HT-29 (cell line): ENCODE measurements at places on chromosomes 2 and 18. TPM values are rescaled to one million over a fixed set of nuclear protein-coding genes. Genes with fewer than 3 reads are reported as not detected.

- no peak for DNase-seq
These were observed 32.4 kb downstream of the WDR43 start for GRCh38 chr2:28926847-28927246.

DNA sequence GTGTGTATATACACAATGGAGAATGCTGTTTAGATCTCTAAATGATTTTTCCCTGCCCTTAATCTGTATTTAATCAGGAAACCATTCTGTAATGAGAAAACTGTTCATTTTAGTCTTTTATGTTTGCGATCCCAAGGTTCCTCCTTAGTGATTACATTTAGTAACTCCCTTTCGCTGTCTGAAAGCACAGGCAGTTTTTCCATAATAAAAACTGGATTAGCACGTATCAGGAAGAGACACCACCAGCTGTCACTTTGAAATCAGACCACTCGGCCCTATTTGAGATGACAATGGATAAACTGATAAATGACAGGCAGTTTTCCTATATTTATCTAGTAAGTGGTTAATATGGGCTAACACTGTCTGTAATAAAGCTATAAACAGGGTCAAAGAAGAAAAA lies 370.9 kb downstream of the NR4A2 start:
- no peak for DNase-seq

DNA sequence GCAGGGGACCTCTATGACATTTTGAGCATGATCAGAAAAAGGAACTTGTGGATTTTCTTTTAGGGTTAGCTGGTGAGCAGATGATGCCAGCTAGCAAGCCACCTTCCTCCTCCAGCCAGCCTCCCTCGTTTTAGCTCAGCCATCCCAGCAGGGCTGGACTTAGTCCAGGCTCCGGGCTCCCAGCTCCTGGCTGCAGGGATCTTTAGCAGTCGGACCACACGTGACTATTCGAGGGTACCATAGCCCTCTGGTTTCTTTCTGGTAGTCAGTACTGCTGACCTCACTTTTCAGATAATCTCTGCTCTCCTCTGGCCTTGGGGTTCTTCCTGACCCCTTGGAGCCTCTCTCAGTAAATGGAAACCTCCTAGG lies 31.8 kb downstream of the NCK2 start:
- DNase-seq = no peak

GRCh38 chr2:17239550-17239949 lies 278.7 kb downstream of the RAD51AP2 start:
- DNase-seq = no peak

GRCh38 chr2:37402636-37403035 lies 58.2 kb downstream of the QPCT start:
- no peak for DNase-seq

- DNase-seq = no peak
These were observed 134.8 kb downstream of the RTP5 start for GRCh38 chr2:242004223-242004901.

- no peak for DNase-seq
These were observed 24.3 kb upstream of the MOCOS start for GRCh38 chr18:36162981-36163380.

GRCh38 chr18:79575891-79576685 lies 103.5 kb upstream of the CTDP1 start:
- no peak for DNase-seq

Gene HOXD9
- total RNA-seq = not detected in 2 replicates

Gene RESP18
- not detected in 2 replicates for total RNA-seq

Gene FHOD3
- not detected in 2 replicates for total RNA-seq

Gene NBEAL1
- total RNA-seq = 13.1 and 14.1 TPM in 2 replicates

Gene ZEB2
- total RNA-seq = 0.18 TPM in 1 of 2 replicates, not detected in the other

Gene STK39
- 37.7 and 37.8 TPM in 2 replicates for total RNA-seq

Gene PRSS56
- total RNA-seq = not detected in 2 replicates

Gene RIT2
- total RNA-seq = not detected in 2 replicates
